ENCODE measurements at places on chromosomes 6 and 20. TPM values are rescaled to one million over a fixed set of nuclear protein-coding genes. Genes with fewer than 3 reads are reported as not detected.

DNA sequence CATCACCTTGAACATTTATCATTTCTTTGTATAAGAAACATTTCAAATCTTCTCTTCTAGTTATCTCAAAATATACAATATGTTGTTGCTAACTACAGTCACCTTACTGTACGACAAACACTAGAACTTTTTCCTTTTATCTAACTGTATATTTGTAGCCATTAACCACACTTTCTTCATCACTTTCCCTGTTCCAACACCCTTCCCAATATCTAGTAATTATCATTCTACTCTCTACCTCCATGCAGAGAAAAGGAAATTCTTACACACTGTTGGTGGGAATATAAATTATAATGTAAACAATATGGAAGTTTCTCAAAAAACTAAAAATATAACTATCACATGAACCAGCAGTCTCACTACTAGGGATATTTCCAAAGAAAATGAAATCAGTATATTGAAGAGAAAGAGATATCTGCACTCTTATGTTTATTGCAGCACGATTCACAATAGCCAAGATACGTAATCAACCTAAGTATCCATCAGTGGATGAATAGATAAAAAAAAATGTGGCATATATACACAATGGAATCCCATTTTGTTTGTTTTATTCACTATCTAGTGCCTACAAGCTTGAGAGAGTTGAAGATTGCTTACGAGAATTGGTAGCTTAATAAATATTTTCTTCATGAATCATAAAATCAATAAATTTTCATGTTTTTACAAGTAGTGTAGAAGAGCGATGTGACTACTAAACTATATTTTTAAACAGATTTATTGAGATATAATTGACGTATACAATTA is 2.4 kb downstream of the RHAG start:
- no peak for DNase-seq

GRCh38 chr6:107547451-107547840 is 57.5 kb downstream of the SOBP start:
- no peak for DNase-seq

- DNase-seq = no peak
Observed at GRCh38 chr6:23377830-23378229, 748.2 kb upstream of the NRSN1 start.

ABHD16B gene
- 0.24 TPM for total RNA-seq

MRPL14 gene
- total RNA-seq = 98.9 TPM

SLC12A5 gene
- 2.1 TPM for total RNA-seq

GRCh38 chr6:37802810-37803209 is 16.7 kb upstream of the ZFAND3 start:
- DNase-seq = no peak

SYTL3 gene
- 15.0 TPM for total RNA-seq

DNA sequence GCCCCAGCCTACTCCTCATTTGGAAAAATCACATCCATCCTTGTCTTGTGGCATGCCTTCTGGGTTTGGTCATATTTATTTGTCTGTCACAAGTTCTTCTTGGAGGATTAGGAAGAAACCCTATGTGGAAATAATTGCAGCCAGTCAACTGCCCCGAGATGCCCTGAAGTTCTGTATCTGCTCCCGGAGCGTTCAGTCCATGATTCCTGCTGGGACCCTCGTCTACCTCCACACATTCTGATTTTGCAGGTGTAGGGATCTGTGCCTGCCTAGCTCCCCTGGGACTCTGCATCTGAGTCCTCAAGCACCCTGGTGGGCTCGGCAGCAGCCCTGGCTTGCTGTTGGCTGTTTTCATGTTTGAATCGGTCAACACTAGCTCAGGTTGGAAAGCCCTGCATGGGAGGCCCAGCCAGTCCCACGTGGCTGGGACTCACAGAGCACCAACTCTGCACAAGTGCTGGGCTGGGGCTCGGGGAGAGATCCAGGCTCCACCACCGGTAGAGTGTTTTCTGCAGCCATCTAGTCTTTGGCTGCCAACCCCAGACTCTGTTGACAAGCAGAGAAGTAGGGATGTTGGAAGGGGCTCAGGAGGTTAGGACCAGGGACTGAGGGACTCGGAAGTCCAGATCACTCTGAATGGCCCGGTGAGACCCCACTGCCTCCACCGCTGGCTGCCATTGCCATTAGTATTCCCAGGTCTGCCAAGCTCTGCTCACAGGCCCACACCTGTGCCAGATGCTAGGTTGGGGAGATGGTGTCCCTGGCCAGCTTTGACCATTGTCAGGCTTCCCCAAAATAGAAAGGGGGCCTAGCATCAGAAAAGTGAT is 183.5 kb upstream of the CST7 start:
- no peak for DNase-seq

GRCh38 chr6:110325197-110325596 is 33.0 kb downstream of the METTL24 start:
- DNase-seq = no peak

- peak; percentile 70 for DNase-seq
Observed at GRCh38 chr6:30483677-30484279, 5.5 kb upstream of the HLA-E start.

GRCh38 chr6:149015535-149016525 is 269.0 kb downstream of the UST start:
- DNase-seq = no peak

ZSCAN12 gene
- 5.2 TPM for total RNA-seq

GRCh38 chr20:12287575-12287974 is 369.9 kb downstream of the BTBD3 start:
- peak; percentile 43 for DNase-seq

DNA sequence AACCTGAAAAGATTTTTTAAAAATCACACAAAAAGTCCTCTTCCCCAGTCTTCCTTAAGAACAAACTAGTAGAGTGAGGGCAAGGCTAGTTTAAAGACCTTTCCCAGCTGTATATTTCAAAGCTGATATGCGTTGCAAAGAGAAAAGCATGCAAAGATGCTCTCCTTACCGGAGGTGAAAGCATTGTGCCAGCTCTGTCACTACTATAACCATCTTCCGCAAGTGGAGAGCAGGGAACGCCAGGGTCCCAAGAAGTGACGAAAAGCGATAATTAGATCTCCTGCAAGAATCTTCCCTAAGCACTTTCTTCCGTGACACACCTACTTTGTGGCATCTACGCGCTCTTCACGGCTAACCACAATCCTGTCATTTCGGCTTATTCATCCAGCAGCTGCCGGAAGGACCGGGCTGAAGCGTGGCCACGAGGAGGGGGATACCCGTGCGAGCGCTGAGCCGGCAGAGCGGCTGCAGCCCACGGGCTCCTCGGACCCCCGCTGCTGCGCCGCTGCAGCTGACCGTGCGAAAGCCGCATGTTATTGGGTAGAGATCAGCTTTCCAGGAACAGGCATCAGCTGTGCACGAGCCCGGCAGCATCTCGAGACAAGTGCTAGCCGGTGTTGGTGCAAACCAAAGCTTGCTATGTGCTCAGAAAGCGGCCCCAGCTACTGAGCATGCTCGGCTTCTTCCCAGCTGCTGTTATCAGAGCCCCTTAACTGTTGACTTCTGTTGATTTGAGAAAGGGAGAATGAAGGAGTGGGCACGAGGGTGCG is 57.2 kb upstream of the ARHGAP18 start:
- DNase-seq = peak; percentile 20

CCM2L gene
- not detected for total RNA-seq

GRCh38 chr6:20657274-20657800 is 123.1 kb downstream of the CDKAL1 start:
- no peak for DNase-seq

BPI gene
- total RNA-seq = not detected

- no peak for DNase-seq
Observed at GRCh38 chr6:159095616-159096015, 50.8 kb upstream of the TAGAP start.

DNA sequence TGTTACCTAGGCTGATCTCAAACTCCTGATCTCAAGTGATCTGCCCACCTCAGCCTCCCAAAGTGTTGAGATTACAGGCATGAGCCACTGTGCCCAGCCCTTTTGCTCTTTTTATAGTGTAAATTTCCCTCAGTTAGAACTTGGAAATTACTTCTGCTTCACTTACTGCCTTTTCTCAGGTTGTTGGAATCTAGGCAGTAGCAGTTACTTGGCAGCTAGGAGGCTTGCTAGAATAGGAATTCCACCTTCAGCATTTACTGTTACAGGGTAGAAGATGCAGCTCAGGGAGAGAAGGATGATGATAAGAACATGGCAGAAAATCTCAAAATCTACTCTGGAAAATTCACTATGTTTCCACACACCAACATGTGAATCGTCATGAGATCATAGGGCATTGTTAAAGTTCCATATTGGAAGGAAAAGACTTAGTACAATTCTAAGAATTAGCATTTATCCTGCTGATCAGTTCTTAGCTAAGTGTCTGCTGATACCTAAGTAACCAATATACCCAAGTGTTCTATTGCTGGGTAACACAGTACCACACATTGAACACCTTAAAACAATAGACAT is 182.2 kb downstream of the SLC16A10 start:
- no peak for DNase-seq

- DNase-seq = no peak
Observed at GRCh38 chr6:168095171-168095691, 16.2 kb upstream of the FRMD1 start.

UNC93A gene
- not detected for total RNA-seq

DNA sequence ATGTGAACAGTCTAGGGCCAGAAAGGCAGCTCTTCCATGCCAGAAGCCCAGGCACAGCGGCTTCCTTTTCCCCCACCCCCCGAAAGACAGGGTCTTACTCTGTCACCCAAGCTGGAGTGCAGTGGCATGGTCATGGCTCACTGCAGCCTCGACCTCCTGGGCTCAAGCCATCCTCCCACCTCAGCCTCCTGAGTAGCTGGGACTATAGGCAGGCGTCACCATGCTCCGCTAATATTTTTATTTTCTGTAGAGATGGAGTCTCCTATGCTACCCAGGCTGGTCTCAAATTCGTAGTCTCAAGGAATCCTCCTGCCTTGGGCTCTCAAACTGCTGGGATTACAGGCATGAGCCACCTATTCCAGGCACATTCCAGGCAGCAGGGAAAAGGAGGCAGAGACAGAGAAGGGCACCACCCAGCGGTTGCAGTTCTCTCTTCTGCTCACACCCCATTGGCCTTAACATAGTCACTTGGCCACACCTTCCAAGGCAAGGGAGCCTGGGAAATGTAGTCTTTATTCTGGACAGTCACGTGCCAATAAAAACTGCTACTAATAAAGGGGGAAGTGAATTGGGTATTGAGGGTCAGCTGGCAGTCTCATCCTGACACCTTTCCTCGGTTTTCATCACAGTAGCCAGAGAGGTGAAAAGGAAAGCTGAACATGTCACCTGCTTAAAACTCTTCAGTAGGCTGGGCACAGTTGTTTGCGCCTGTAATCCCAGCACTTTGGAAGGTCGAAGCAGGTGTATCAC is 205.9 kb downstream of the ZMYND8 start:
- peak; percentile 86 for DNase-seq

CALHM4 gene
- not detected for total RNA-seq

BMP7 gene
- total RNA-seq = not detected

INSM1 gene
- total RNA-seq = not detected
